Left renal pelvis (tissue), 4 donors: ENCODE measurements at places on chromosomes 1 and 21. TPM values are rescaled to one million over a fixed set of nuclear protein-coding genes. Genes with fewer than 3 reads are reported as not detected.

Gene CLCA4
- not detected for polyA plus RNA-seq

Gene NUDC
- 99.1 TPM for polyA plus RNA-seq

Gene HSD3B2
- polyA plus RNA-seq: 1.4 TPM

Gene GPATCH2
- polyA plus RNA-seq: 25.0 TPM

Gene OVAAL
- not detected for polyA plus RNA-seq

Gene GJB3
- polyA plus RNA-seq: 0.19 TPM

Gene CTH
- polyA plus RNA-seq: 15.3 TPM

Gene AKNAD1
- polyA plus RNA-seq: not detected

Gene EIF3I
- polyA plus RNA-seq: 168 TPM

Gene UBASH3A
- not detected for polyA plus RNA-seq

Gene MFSD2A
- polyA plus RNA-seq: 2.4 TPM

Gene CASQ1
- 0.17 TPM for polyA plus RNA-seq

Gene CELA2A
- not detected for polyA plus RNA-seq

Gene AMY1A
- polyA plus RNA-seq: 0.47 TPM

Gene CLEC20A
- polyA plus RNA-seq: 0.56 TPM

Gene CAPN8
- polyA plus RNA-seq: 0.20 TPM

Gene RHBDL2
- 1.9 TPM for polyA plus RNA-seq

Gene SHISAL2A
- polyA plus RNA-seq: 1.5 TPM

Gene GREM2
- 4.5 TPM for polyA plus RNA-seq

Gene KRTAP19-3
- not detected for polyA plus RNA-seq
